ENCODE measurements at places on chromosomes 13 and 19.

DNA sequence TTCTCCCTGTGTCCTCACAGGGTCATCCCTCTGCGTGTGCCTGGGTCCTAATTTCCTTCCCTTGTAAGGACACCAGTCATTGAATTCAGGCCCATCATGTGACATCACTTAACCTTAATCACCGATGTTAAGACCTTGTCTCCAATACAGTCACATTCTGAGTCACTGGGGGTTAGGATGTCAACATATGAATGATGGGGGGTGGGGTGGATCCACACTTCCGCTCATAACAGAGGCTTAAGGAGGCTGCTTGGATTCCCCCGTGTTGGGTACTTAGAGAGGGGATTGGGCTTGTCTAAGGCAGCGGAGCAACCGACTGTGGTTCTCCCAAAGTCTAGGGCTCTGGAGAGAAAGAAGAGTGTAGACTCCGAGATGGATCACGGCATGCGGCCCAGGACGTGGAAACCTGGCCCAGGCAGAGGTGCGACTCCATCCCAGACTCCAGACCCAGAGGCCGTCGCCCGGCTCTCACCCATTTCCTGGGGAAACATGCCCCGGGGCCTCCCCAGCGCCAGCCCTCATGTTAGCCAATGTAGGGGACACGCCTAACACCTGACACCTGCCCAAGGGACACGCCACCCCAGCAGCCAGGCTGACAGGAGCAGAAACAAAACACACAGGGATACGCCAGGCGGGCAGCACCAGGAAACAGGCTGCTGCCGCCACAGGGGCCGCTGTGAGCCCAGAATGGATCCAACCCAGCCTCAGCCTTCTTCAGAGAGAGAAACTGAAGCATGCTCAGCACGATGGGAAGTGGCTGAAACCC is 17.1 kb upstream of the IGLON5 start:
- no peak for DNase-seq

DNA sequence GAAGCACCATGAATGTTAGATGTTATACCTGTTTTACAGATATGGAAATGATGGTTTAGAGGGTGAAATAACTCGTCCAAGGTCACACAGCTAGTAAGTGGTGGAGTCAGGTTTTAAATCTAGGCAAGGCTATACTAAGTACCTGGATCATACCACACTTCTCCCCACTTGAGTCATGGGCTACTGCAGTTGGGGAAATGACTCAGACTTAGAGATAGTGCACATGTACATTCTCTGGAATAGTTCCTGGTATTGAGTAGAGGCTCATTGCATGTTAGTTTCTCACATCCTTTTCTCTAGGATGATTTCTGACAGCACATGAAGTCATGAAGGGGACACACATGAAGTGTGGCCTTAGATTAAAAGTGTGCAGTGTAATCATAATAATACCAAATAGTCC is 76.2 kb upstream of the TNFSF11 start:
- no peak for DNase-seq

DNA sequence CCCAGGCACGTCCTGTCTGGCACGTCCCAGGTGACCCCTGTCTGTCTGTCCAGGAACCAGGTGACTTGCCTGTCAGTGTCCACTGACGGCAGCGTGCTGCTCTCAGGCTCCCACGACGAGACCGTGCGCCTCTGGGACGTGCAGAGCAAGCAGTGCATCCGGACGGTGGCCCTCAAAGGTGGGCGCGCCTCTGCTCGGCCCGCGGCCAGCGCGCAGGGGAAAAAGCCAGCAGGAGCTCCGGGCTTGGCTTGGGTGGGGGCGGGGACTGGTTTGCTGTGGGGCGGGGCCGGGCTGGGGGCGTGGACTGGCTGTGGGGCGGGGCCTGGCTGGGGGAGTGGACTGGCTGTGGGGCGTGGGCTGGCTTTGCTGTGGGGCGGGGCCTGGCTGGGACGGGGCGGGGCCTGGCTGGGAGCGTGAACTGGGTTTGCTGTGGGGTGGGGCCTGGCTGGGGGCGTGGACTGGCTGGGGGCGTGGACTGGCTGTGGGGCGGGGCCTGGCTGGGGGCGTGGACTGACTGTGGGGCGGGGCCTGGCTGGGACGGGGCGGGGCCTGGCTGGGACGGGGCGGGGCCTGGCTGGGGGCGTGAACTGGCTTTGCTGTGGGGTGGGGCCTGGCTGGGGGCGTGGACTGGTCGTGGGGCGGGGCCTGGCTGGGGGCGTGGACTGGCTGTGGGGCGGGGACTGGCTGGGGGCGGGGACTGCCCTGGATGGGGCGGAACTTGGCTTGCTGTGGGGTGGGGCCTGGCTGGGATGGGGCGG is 7.2 kb downstream of the WDR18 start:
- no peak for DNase-seq

DNA sequence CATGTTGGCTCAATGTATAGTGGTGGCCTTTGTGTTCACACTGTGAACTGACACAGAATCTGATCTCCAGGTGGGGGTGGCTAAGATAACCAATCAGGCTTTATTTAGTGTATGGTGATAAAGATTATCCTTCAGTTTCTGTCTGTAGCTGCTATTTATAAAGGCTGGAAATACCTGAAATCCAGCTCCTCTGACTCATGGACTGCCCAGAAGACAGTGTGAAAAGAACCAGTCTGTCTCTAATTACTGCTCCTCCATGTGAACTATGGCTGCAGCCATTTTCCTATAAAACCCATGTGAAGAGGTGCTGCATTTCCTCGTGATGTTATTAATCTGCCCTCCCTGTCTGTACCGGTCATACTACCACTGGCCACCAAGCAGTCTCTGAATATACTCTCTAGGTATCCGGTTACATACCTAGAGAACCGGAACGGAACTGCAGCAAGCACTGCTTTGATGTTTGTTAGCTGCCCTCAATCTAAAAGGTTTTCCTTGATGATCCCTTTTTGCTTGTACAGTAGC is 238.0 kb downstream of the LHFPL6 start:
- DNase-seq, result peak; percentile 19

DNA sequence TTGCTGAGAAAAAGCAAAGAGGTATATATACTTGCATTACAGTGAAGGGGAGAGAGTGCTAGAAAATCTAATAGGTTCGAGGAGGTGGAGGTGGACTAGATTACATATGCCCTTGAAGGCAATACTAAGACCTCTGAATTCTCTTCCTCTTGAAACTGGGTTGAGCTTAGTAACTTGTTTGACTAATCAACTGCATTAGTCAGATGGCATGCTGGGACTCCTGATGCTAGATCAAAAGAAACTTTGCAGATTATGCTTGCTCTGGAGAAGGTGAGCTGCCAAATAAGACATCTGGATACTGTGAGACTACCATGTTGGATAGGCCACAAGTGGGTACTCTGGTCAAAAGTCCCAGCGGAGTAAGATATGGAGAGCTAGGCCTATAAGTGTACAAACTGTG is 331.3 kb downstream of the KLF5 start:
- DNase-seq, result no peak

GRCh38 chr19:45953676-45954075 is 20.0 kb downstream of the NOVA2 start:
- DNase-seq, result no peak

- no peak for DNase-seq
Measured at GRCh38 chr13:20399515-20399914, 126.1 kb downstream of the CRYL1 start.

- peak; percentile 90 for DNase-seq
Measured at GRCh38 chr19:35120492-35120891, 4.9 kb downstream of the FXYD3 start.

DNA sequence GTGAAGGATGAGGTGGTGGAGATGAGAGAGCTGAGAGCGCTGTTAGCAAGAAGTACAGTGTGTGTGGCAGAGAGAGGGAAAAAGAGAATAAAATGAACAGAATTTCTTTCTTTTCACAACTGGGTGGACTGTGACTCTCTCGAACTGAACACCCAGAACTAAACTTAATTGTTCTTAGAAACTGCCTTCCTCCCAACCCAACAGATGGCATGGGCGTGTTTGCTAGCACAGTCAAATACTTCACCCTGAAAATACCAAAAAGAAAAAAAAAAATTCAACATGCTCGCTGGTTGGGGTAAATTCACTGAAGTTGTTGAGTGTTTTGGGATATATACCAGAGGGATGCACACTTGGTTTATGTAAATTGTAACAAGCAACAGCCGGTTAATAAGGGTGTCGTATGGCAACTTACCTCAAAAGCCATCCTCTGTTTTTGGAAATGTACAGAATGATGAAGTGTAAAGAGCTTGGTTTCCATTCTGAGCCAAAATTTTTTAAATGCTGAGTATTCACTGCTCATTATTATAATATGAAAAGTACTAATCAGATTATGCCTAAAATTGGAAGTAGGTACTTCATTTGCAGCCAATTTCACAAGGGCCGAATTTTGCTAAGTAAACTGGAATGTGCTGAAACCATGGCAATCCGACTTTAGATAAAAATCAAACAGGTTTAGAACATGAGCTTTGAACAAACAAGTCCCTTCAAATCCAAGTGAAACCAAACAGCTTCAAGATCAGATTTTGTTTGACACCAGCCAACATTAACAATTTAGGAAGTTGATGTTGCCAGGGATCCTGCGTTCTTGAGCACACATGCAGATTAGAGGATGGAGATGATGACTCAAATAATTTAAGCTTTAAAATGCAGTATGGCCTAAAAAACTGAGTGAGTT is 115.8 kb downstream of the ZIC5 start:
- DNase-seq, result no peak

- DNase-seq, result no peak
Measured at GRCh38 chr19:33508941-33509614, 12.5 kb downstream of the PEPD start.

- DNase-seq, result no peak
Measured at GRCh38 chr13:22120646-22121045, 449.8 kb downstream of the FGF9 start.

- DNase-seq, result no peak
Measured at GRCh38 chr13:112724788-112725345, 35.0 kb downstream of the ATP11A start.

DNA sequence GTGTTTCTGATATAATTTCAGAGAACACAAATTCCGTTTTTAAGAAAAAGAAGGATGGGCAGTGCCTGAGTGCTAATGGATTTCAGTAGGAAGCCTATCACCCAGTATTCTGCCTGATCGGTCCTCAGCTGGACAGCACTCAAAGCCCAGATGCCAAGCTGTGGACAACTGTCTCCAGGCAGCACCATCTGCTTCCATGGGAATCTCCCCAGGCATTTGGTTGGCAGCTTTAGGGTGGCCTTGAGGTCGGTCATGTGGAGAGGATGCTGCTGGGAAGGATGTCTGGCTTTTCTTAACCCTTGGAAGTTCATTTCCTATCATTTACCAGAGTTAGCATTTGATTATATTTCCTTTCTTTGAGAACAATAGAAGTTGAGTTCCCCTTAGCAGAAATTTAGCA is 311.7 kb downstream of the TBC1D4 start:
- no peak for DNase-seq

GRCh38 chr19:18839465-18840287 is 7.9 kb downstream of the UPF1 start:
- DNase-seq, result no peak

- DNase-seq, result no peak
Measured at GRCh38 chr13:30773561-30773960, 38.2 kb downstream of the ALOX5AP start.

DNA sequence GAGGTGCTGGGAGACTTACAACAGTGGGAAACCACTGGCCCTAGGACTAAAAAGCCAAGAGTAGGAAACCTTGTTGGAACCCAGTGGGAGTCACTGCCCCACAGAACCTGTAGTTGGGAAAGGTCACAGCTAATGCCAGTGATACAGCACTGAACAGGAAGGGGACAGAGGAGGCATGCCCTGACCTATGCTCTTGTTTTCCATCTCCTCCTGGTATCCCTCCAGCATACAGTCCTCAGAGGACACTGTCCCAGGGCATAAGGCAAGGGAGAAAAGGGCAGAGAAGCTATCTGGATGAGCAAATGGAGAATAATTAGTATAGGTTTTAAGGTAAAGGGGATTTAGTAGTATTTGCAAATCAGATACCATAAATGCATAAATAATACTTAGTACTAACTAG is 11.2 kb upstream of the TBC1D4 start:
- no peak for DNase-seq

- no peak for DNase-seq
Measured at GRCh38 chr19:13057147-13057572, 45.5 kb downstream of the LYL1 start.

DNA sequence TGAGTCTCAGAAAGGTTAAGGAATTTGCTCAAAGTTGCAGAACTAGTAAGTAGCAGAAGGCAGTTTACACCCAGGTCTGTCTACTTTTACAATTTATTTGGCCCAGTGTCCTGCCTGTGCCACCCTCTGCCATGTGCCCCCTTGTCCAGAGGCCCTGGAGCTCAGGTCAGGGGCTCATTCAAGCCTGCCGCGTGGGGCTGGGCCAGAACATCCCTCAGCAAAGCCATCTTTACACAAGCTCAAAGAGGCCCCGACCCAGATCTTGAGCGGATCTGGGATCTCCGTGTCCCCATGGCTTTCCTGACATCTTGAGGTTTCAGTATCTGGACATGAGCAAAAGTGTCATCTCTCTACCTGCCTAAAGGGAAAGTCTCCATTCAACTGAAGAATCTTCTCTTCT is 76.4 kb upstream of the VSTM2B start:
- DNase-seq, result no peak

DNA sequence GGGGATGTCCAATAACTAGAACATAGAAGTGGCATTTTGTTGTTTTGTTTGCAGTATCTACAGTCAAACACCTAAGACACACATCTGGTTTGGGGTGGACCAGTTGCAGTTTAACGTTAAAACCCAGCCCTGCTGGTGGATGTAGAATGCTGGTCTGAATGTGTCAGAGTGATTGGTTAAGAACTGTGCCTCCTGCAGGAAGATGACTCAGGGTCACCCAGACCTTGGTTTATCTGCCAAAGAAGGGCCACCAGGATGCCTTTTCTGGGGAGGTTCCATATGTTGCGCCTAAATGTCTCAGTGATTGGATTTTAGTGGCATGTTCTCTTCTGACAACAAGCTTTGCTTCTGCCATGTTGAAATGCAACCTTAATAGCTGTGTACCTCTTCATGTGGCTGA is 23.1 kb downstream of the ZNF536 start:
- no peak for DNase-seq

- no peak for DNase-seq
Measured at GRCh38 chr13:111315347-111315995, 5.0 kb upstream of the TEX29 start.

GRCh38 chr13:20824762-20825476 is 51.2 kb upstream of the EEF1AKMT1 start:
- no peak for DNase-seq

DNA sequence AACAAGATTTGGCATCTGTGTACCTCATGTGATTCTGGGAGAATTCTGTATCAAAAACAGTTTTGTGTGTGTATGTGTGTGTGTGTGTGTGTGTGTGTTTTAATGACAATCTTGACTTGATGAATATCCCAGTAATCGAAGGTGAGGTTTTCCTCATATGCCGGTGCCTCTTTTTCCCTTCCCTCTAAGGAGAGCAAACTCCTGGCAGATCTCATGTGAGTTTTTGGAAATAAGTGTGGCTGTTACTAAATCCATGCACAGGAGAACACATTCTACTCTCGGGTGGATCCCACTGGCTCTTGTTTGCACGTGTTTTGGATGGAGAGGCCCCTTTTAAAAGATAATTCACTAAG is 29.0 kb upstream of the CEBPG start:
- DNase-seq, result no peak

- DNase-seq, result no peak
Measured at GRCh38 chr13:73894995-73895571, 239.1 kb downstream of the KLF12 start.

GRCh38 chr19:38644719-38645118 is 2.7 kb upstream of the ACTN4 start:
- no peak for DNase-seq

- no peak for DNase-seq
Measured at GRCh38 chr19:4279530-4280422, 710 bp downstream of the SHD start.

Data from HFF-Myc (cell line).